ENCODE measurements at places on chromosomes 16 and 17.
A peak's percentile ranks its signal among the peaks of the same experiment; 100 is the strongest.

DNA sequence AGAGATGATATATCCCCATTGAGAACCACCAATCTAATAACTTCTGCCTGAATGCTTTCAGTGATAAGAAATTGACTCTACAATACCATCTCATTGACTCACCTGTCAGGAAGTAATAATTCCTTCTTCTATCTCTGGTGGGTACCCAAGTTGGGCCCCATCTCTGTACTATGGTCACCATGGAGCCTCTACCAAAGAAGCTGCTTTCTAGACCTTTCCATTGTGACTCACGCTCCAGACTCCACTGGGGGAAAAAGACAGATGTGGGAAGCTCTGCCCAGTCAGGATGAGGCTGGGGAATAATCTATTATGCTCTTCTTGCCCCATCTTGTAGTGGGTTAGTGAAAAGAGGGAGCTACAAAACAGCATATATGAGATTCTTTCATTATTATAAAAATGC lies 100.4 kb downstream of the COPRS start:
- DNase-seq = no peak

DNA sequence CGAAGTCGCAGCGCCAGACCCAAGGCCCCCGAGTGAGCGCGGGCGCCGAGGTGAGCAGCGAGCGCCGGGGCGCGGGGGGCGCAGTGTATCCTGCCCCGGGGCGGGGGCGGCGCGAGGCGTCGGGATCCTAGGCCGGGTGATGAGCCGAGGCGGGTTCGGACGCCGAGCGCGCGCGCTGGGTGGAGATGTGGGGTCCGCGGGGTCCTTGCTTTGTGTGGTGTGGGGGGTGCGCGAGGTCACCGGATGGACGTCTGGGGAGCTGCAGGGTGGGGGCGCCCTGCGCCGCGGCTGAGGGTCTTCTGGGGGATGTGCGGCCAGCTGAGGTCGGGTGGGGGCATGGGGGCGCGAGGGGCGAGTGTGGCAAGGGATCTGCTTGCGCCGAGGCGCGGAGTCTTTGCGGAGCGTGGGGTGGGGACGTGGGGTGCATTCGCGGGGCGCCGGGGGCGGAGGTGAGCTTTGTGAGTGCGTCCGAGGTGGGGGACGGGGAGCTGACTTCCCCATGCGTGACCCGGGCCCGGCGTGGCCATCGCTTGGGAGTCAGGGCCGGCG lies 560 bp downstream of the RAI1 start:
- no peak for DNase-seq

DNA sequence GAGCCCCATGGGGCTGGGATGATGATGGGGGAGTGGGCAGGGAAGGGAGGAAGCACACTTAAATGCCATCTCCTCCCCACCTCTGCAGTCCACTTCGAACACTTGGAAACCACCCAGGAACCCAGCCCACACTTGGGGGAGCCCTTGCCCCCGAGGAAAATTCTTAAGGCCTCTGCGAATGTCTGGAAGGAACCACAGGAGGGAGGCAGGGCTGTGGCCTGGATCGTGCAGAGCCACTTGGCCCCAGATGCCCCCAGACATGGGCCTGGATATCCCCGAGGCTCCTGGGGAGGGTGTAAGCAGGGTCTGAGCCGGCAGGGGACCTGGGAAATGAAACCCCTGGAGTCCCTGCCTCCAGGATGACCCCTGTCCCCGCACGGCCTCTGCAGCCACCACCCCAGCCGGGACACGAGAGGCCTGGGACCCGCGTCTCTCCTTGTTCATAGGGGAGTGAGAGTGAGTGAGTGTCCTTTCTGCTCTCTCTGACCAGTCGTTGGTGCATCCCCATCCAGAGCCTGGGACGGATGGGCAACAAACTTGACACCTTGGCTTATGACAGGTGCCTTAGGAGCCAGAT lies 11.8 kb upstream of the MTSS2 start:
- DNase-seq = no peak

DNA sequence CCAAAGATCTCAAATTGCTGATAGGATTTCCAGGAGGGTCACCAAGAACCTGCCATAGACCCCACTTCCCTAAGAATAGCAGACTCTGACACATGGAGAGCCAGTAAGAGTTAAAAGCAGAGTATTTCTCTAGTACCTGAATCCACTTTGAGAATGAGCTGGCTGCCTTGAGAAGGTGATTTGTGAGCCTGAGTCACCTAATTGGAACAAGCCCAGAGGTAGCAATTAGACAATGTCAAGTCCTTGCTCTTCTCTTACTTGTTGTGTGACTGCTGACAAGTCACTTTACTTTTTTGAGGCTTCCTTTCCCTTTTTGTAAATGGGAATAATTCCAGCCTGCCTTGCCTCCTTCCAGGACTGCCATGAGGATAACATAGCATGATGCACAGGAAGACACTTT lies 76.1 kb upstream of the ASIC2 start:
- DNase-seq = no peak

- no peak for DNase-seq
Measured at GRCh38 chr17:80584176-80584905, 39.7 kb downstream of the RPTOR start.

DNA sequence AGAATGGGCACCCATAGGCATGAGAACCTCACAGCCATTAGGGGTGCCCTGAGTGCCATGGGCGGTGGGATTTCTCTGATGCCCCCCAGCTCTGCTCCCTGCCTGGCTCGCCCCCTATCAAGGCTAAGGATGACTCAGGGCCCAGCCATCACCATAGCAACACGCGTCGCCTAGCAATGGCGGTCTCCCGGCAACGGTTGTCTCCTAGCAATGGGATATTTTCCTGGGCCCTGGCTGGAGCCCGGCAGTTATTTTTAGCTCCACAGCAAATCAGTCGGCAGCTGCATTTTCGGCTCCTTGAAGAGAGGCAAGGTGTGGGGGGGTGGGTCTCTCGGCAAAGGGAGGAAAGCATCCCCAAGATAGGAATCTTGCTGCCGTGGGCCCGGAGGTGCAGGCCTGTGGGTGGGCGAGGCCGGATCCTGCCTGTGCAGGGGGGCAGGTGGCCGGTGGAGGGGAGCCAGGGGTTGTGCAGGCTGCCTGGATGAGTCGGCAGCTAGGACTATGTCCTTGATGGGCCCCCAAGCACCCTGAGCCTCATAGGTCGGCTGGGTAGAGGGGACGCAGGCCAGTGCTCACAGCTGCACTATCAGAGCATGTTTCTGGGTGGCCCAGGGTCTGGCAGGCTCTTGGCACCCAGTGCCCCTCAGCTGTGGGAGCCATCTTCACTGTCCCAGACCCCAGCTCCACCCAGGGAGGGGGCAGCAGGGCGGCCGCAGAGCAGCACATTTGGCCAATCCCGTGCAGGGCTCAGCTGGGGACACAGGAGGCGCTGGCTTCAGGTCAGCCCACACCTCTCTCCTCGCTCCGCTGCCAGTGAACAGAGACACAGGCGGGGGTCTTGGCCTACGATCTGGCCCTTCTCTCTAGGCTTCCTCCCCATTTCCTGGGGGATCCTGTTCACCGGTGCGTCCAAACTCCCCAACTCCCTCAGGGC lies 4.2 kb upstream of the FBXL16 start:
- peak; percentile 96 for DNase-seq

GRCh38 chr17:81955756-81956544 lies 5.0 kb downstream of the NOTUM start:
- no peak for DNase-seq

DNA sequence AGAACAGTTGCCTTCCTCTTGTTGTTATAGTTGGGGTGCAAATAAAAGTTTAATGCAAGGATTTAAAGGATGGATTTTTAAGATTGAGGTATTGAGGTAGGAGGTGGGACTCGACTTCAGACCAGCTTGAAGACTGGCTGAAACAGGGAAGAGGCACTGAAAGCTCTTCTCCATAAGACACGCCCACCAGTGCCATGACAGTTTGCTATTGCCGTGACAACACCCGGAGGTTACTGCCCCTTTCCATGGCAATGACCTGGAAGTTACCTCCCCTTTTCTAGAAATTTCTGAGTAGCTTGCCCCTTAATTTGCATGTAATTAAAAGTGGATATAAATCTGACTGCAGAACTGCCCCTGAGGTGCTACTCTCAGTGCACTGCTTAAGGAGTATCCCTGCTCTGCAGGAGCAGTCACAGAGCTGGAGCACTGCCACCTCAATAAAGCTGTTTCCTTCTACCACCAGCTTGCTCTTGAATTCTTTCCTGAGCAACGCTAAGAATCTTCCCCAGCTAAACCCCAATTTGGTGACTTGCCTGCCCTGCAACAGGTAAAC lies 122.6 kb downstream of the SHISA6 start:
- DNase-seq = no peak

DNA sequence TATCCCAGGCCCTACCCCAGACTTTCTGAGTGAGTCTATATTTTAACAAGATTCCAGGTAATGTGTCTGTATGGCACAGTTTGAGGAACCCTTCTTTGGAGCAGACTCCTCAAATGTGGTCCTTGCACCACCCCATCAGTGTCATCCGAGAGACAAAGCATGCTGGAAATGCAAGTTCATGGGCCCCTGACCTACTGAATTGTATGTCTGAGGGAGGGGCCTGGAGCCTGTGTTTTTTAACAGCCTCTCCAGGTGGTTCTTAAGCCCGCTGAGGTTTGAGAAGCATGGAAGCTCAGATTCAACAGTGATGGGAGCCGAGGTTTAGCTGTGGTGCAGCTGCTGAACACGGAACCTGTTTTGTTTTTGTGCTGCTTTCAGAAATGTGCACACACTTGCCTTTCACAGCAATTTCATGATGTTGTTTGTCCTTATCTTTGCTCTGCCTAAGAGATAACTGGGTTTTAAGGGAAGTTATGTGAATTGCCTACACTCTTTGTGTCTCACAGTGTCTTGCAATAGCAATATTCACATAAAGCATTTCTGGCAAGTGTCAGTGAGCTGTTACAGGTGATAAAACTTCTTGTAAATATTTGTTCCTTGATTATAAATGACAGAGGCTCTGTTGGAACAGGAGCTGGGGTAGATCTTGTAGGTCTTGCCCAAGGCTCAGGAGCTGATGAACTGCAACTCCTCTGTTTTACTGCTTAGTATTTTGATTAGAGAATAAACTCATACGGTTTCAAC lies 32.0 kb upstream of the IL34 start:
- no peak for DNase-seq

DNA sequence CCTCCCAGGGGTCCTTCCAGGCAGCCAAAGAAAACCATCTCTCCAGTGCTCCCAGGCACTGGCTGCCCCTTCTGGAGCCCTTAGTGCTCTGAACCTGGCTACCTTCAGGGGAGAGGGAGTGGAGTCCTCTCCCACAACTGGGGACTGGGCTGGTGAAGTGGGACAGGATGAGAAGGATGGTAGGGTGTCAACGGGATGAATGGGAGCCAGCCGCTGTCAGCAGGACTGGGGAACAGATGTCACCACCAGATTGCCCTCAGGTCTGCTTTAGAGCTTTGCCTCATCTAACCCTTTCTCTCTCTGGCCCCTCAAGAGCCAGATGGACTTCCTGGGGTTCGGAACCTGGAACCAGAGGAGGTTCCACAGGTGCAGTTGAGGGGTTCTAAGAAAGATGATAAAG lies 488 bp upstream of the SEBOX start:
- DNase-seq = no peak

DNA sequence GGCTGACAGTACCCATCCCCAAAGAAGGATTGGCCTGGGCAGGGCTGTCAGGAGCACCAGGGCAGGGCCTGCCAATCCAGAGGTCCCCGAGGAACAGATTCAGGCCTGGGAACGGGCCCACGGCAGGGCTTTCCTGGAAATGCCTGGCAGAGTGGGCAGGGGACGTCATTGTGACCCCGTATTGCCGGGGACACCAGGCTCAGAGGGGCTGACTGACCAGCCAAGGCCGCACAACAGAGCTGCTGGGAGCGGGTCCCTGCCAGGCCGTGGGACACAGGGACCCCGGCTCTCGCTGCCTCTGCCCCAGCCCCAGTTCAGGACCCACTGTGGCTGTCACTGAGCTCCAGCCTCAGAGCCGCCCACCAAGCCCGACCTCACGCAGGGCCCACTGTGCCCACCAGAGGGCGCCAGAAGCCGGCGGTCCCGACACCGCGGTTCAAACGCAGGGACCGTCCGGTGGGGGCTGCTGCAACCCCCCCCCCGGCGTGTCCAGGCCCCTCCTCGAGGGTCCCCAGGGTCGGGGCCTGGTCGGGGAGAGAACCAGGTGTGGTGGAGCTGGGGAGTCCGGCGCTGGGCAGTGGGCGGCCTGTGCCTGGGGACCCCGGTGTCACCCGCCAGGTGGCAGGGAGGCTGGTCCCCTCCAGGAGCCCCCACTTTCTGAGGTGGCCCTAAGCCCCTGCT lies 15.2 kb upstream of the SSTR5 start:
- no peak for DNase-seq

DNA sequence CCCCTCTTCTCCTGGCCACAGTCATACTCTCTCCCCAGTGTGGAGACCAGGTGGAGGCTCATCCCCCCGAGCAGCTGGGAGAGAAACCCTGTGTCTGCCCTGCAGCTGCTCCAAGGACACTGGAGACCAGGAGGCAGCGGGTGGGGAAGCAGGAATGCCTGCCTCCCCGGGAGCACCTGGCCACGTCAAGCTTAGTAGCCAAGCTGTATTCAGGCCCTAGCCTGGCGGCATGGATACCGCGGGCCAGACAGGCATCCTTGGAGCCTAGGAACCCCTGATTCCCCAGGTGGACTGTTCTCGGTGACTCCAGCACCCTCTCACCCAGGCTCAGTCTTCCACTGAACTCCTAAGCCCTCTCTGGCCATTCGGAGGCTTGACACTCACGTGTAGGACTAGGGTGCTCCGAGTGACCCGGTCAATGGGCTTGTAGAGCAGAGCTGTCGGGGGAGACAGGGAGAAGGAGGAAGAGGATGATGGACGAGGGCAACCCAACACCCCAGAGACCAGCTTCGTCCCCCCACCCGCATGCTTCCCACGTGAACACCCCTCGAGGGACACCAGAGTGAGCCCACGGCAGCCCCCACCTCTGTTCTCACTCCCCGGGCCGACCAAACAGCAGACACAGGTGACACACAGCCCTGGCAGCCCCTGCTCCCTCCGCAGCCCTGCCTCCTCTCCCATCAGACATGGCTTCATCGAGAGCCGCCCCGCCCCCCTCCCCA lies 76.5 kb downstream of the TIMM22 start:
- no peak for DNase-seq

GRCh38 chr16:15682105-15682570 lies 32.1 kb downstream of the NDE1 start:
- DNase-seq = peak; percentile 68

DNA sequence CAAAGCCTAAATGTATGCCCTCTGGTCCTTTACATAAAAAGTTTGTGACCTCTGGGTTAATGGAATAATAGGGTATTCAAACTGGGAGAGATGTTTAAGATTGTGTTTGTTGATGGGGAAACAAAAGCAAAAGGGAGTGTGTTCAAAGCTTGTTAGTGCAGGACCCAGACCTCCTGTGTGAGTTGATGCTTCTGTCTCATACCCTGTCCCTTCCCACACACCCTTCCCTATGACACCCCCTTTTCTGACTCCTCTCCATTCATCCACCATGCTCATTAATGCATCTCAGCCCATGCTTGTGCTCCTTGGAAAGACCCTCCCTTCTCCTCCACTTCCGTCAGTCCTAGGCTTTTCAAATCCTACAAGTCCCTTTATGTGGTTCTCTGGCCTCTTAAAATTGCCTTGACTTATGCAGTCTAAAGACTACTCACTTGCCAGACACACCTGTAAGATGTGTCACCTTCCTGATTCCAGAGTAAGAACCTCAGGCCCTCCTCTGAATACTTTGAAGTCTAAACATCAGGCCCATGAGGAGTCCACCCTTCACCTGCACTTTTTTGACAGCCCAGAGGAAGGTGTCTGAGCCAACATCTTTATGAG lies 128.0 kb upstream of the CACNG5 start:
- no peak for DNase-seq
